ENCODE measurements at places on chromosomes 5 and 9.

DNA sequence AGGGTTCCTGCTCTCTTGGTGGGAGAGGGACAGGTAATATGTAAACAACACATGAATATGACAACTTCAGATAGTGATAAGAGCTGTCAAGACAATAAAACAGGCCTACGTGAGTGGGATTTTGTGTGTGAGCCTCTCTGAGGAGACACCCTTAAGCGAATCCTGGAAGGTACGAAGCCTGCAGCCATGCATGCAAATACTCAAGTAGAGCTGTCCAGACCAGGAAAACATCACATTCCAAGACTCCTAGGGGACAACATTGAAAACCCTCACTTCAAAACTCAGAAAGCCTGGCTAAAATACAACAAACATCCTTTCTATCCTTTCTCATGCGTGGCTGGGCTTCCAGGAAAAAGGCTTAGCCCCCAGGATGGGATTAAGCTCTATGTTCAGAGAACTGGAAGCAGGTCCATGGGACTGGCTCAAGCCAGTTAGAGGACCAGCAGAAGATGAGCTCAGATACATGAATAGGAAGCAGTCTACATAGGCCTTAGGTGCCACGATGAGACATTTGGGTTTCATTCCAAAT, 124.8 kb upstream of the IQGAP2 start:
- DNase-seq, result no peak

DNA sequence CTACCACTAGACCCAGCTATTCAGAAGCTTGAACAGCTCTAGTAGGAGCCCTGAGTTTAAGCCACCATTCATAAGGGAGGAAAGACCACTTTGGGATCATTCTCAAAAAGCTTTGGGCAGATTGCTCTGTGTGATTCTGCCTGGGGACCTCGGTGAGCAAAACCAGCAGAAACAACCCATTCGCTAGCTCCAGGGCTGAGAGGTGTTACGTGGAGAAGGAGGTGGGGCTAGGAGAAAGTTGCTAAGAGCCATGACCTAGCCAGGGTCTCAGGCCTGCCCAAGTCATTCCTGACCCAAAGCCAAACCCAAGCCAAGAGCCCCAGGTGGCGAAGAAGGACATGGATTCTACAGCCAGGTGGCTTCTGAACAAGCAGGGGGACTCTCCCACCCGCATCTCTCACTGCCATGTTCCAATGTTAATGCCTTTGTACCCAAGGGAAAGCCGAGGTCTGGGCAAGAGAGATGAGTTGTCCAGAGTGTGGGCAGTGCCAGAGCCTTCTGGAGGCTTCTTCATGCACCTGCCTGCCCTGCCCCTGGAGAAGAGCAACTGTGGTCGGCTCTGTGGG, 4.0 kb upstream of the BARHL1 start:
- no peak for DNase-seq

GRCh38 chr5:154740957-154741356, 14.2 kb upstream of the LARP1 start:
- DNase-seq, result no peak

DNA sequence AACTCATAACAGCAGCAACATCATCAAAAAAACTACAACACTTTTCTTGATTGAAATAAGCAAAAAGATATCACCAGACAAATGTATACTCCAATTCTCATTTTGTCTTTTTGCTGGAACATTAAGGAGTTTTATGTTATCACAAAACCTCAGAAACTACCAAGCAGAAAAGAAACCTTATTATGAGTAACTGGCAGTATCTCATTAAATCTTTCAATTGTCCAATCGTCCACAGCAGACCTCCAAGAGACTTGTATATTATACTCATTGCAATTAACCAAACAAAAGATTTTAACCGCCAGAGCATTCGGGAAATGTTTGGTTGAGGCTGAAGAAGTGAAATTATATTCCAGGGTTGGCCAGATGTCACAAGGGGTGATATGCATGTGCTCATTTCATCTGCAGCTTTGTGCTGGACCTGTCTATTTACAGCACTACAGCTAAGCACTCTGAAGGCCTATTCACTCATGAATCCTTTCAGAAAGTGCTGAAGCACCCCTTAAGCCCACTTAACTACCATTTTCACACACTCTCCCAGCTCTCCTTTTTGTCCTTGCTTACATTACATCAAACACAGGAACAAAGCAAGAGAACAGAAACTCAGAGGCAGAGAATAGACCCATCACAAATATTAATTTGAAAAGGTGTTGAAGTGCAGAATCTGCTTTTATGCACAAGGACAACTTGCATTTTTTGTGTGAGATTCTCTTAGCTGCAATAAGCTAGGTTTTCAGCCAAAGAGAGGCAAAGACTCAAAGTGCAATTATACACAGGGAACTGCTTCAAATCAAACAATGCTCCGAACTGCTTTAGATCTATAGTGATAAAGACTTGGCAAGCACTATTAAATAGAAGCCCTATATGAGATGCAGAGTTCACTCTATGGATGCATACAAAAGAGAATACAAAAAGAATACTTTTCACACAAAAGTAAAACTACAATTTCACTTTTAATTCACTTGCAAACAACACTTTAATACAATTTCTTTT, 150.4 kb upstream of the POU5F2 start:
- no peak for DNase-seq

DNA sequence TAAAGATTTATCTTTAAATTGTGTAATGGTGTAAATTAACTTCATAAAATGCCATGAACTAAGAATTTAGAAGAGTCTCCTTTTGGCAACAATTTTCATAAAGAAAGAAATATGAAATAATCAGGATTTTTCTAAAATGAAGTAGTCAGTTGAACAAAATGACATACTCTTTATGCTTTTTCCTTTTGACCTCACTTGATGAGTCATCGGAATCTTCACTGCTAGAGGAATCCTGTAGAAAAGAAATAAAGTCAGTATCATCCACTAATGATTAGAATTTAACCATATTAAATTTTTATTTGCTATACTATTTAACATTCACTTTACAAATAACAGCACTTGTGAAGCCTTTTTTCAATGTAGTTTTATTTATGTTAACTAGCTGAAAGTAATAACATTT, 26.1 kb downstream of the CHD1 start:
- DNase-seq, result no peak

Data from activated T-cell treated with anti-CD3 and anti-CD28 coated beads for 1 hour (primary cell).